ENCODE measurements at places on chromosomes 4 and X. TPM values are rescaled to one million over a fixed set of nuclear protein-coding genes. Genes with fewer than 3 reads are reported as not detected.

Gene F9
- total RNA-seq, result not detected

GRCh38 chrX:107804427-107804826 is 21.2 kb upstream of the MID2 start:
- no peak for DNase-seq

Gene ACOT9
- 22.0 TPM for total RNA-seq

DNA sequence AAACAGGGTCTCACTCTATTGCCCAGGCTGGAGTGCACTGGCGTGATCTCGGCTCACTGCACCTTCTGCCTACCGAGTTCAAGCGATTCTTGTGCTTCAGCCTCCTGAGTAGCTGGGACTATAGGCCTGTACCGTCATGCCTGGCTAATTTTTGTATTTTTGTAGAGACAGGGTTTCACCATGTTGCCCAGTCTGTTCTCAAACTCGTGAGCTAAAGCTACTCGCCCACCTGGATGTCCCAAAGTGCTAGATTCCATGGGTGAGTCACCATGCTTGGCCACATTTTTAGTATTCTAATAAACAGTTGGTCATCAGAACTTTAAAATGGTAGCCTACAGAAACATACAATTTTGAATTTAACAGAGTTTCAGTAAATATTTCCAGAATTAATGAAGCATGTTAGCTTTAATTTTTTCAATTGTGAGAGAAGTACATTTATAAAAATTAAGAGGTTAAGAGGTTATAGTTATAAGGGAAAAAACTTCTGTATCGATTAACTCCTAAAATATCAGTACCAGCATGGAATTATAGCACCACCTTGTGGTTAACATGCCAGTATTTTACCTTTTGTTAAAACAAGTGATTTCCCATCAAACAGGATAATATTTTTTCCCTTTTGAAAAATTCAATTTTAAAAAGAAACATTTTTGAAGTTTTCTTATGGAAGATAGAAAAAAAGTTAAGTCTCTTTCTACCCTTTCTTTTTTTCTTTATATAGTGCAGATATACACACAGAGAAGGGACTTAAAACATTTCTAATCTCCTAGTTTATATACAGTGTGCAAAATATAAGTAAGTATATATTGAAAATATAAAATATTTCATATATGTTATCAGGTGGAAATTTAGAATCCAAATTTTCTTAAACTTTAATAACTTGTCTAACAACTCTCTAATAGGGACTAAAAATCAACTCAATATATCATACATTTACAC is 35.4 kb downstream of the CEP44 start:
- no peak for DNase-seq

Gene PDCL2
- not detected for total RNA-seq

GRCh38 chr4:45920861-45921260 is 203.0 kb downstream of the GABRG1 start:
- DNase-seq, result no peak

Measured in frontal cortex (tissue), 4 donors.